SW 1271 (cell line): ENCODE measurements at places on chromosomes 16 and 17.

DNA sequence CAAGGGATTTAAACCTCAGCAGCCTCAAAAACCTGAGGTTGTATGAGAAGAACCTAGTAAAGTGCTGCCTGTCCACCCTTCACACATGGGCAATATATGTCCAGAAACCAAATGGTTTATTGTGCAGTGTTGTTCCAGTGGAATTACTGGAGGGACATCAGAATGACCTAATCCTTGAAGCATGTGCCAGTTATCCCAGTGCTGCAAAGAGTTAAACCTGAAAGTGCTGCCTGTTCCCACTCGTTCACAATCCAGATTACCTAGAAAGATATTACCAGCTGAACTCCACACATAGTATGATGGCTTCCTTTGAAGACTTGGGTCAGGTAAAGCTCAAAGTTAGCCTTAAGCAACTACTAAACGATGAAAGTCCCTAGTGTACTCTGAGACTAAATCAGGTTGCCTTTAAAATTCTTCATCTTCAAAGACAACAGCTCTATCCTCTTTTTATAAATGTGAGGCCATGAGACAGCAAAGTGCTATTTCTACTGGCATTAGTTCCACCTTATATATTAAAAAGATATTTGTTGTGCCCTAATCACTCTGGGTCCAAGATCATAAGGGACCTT lies 133.1 kb downstream of the SNX11 start:
- no peak for DNase-seq

GRCh38 chr16:866252-866896 lies 65.8 kb upstream of the GNG13 start:
- DNase-seq: no peak

DNA sequence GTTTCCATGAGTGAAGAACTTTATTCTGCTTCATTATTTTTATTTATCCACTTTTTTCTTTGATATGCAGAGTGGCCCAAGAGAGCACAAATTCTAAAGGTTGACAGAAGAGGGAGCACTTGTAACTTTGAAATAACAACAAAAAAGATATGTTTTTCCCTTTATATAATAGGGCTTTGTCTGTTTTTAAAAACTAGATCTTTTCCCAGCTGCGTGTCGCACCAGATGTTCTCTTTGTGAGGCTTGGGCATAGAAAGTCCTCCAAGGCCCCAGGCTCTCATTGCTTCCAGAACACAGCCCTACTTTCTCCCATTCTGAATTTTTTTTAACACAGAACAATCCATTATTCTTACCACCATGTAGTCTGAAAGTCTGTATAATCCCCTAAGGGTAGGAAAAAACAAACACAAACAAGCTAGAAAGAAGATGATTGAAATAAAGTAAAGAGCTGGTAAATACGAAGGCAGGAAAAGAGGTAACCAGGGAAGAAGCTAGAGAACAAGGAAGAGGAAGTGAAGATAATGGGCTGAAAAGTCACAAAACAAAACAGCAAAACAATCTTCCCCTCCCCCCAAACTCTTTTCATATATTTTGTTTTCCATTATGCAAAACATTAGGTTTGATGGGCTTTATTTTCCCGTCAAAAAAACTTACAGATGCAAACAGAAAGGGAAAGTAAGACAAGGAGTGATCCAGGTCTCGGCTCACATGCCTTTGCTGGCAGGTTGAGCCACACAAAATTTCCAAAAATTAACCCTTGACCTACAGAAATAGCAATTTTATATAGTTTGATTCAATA lies 160.4 kb downstream of the ABCA8 start:
- DNase-seq: peak; percentile 23

GRCh38 chr17:5035315-5035714 lies at the start of gene SLC52A1:
TSS of gene SLC52A1 (minus strand) at chr17:5035426. CDS start at chr17:5034606, 820 bp downstream.
- DNase-seq: no peak

DNA sequence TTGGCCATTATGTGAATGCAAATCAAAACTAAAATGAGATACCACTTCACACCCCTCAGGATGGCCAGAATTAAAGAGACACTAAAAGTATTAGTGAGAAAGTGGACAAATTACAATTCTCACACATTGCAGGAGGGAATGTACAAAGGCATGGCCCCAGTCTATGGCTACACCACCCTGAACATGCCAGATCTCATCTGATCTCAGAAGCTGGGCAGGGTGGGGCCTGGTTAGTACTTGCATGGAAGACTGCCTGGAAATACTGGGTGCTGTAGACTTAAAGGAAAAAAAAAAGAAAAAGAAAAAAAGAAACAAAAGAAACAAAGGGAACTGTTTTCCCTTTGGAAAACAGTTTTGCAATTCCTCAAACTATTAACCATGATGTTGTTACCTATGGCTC lies 97.0 kb upstream of the RBL2 start:
- DNase-seq: no peak

DNA sequence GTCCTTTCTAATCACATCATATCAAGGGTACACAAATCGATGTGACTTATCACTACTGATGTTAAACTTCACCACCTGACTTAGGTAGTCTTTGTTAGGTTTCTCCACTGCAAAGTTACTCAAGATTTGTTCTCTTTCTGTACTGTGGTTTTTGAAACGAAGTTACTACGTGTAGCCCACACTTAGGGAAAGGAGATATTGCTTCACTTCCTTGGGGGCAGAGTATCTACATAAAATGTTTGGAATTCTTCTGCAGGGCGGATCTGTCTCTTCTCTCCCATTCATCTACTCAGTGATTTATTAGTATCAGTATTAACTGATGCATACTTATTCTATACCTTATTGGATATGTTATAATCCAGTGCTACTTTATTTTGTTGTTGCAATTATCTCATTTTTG lies 403.6 kb upstream of the MON1B start:
- no peak for DNase-seq

GRCh38 chr17:17237026-17237799 lies at the start of gene FLCN:
TSS of gene FLCN (minus strand) at chr17:17237168. CDS start at chr17:17228137, 9,031 bp downstream.
- DNase-seq: peak; percentile 90

GRCh38 chr17:32276171-32276601 lies 10.6 kb downstream of the RHBDL3 start:
- DNase-seq: no peak

DNA sequence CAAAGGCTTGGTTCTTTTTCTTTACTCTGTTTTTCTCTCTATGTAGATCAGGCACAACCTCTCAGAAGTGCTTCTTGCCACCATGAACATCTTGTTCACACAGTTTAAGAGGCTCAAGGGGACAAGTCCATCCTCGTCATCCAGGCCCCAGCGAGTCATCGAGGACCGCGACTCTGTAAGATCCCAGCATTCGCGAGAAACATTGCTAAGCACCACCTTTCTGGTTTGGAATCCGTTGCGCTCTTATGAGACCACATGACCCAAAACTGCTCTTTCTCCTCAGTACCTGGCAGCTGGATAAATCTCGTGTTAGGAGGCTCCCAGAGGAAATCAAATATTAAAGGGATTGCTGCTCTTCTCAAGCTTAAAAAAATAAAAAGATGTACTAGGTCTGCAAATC lies 23.3 kb upstream of the SLC12A3 start:
- no peak for DNase-seq

GRCh38 chr16:50102051-50102746 lies 36.4 kb downstream of the HEATR3 start:
- no peak for DNase-seq

GRCh38 chr16:50613281-50613963 lies 65.2 kb downstream of the NKD1 start:
- DNase-seq: no peak

- no peak for DNase-seq
These were observed 188.0 kb downstream of the CDH11 start for GRCh38 chr16:64933885-64934284.

GRCh38 chr17:50337956-50338355 lies 8.0 kb upstream of the XYLT2 start:
- no peak for DNase-seq

GRCh38 chr17:51799981-51800380 lies 358.5 kb downstream of the CA10 start:
- no peak for DNase-seq

- DNase-seq: no peak
These were observed 3.2 kb upstream of the PER1 start for GRCh38 chr17:8155231-8155995.

- no peak for DNase-seq
These were observed 296.8 kb downstream of the GRIN2A start for GRCh38 chr16:9885467-9885866.

GRCh38 chr17:30368912-30369720 lies 9.6 kb upstream of the CPD start:
- DNase-seq: no peak

DNA sequence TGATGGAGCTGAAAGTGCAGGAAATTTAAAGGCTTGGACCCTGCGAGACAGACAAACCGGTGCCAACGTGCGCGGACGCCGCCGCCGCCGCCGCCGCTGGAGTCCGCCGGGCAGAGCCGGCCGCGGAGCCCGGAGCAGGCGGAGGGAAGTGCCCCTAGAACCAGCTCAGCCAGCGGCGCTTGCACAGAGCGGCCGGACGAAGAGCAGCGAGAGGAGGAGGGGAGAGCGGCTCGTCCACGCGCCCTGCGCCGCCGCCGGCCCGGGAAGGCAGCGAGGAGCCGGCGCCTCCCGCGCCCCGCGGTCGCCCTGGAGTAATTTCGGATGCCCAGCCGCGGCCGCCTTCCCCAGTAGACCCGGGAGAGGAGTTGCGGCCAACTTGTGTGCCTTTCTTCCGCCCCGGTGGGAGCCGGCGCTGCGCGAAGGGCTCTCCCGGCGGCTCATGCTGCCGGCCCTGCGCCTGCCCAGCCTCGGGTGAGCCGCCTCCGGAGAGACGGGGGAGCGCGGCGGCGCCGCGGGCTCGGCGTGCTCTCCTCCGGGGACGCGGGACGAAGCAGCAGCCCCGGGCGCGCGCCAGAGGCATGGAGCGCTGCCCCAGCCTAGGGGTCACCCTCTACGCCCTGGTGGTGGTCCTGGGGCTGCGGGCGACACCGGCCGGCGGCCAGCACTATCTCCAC lies at the start of gene NOG:
TSS of gene NOG (plus strand) at position 54 of the 674 bp plus-strand sequence. CDS start at position 579, 525 bp downstream.
- peak; percentile 82 for DNase-seq

DNA sequence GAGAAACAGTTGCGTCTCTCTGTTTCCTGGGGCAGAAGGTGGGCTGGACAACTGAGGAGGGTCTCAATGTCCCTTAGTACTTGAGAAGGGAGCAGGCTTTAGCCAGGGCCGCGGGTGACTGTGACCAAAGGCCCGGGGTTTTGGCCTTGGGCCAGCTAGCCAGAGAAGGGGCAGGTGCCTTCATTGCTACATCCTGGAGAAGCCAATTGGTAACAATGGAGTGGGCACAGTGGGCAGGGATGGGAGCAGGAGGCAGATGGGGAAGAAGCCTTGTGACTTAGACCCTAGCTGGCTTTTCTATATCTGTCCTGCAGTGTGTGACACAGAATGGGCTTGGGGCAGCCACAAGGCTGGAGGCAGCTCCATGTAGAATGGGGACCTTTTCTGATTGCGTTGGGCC lies 46.0 kb downstream of the CLEC16A start:
- DNase-seq: no peak
